IMR-90 (cell line): ENCODE measurements at places on chromosomes 3 and 15.

- peak; percentile 42 for DNase-seq
Observed at GRCh38 chr15:62545467-62546227, 380.6 kb upstream of the C2CD4B start.

- no peak for DNase-seq
Observed at GRCh38 chr3:155656466-155656865, 88.4 kb downstream of the PLCH1 start.

- no peak for DNase-seq
Observed at GRCh38 chr15:56440214-56440770, 24.6 kb downstream of the MNS1 start.

DNA sequence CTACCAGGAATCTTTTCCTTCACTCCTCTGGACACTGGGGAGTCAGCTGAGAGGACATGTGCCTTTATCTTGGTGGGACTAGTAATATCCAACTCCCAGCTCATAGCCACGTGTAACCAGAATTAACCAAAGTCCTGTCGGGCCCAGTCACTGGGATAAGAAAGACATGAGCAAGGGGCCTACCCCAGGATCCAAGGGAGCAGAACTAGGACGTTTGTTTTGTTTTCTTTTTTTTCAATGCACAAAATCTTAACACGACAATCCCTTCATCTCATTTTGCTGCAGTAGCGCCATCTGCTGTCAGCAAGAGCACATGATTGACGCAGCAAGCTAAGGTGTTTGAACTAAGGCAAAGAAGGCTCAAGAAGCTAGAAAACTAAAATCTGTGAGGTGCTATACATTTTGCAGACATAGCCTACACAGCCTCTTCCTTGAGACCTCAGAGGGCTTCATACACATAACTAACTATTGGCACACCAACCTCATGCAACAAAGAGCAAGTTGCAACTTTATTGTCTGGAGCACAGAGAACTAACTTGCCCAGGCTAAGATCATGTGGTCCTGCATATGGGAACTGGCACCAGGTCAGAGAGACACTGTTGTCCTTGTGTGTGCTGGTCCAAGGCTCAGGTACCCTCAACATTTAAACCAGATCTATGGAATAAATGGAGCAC lies 43.6 kb downstream of the RLBP1 start:
- DNase-seq = peak; percentile 83

GRCh38 chr3:36895496-36896409 lies 49.1 kb downstream of the TRANK1 start:
- no peak for DNase-seq

DNA sequence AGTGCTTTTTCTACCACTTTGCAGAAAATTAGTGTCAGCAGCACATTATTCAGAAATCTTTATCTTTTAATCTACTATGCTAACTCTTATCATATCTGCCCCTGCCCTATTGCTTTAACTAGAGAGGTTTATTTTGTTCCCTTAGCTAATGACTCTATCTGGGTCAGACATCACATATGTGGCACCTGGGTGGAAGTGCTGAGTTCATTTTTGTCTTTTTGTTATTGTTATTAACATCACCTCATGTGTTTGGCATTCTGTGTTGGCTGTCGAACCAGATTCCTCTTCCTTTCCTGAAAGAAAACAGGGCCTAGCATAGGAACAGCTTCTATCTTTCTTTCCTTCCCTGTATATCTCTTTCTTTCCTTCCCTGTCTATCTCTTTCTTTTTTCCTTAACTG lies 100.7 kb downstream of the RBMS3 start:
- DNase-seq = peak; percentile 51

DNA sequence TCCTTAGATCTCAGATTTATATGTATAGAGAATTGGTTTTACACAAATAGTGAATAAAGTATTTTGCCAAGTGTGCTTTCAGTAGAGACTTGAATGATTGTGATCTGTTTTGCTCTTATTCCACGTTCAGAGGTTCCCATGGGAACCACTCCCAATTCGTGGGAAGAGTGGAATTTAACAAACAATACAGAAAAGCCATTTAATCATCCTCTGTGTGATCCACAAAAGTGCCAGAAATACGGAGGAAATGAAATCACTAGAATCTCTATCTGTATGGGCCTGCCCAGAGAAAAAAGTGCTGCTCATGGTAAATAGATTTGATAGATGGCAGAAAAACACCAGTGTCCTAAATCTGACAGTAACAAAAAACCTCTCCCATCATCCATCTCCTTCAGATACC lies 56.0 kb downstream of the CNTN4 start:
- DNase-seq = no peak

DNA sequence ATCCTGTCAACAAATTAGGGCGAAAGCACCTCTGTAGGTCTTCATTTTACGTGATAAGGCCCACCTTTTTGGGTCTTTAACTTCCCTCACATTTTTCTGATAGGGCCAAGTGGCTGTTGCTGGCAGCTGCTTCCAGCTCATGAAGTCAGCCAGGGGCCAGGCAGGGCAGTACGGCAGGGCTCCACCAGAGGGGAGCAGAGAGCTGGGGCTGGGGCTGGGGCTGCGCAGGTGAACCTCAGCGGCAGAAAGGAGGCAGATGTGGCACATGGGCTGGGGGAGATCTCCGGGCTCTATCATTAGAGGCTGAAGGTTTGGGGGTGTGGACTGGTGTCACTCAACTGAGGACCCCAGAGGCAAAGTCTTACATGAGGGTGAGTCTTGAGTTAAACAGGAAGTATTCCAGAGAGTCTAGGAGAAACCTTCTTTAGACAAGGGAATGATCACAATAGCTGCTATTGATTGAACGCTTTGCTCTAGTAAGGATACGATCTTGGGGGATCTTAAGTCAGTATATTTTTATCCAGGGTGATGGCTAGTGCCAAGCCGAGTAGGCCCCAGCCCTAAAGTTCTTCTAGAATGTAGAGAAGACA lies 62.8 kb upstream of the MEX3B start:
- DNase-seq = peak; percentile 50

DNA sequence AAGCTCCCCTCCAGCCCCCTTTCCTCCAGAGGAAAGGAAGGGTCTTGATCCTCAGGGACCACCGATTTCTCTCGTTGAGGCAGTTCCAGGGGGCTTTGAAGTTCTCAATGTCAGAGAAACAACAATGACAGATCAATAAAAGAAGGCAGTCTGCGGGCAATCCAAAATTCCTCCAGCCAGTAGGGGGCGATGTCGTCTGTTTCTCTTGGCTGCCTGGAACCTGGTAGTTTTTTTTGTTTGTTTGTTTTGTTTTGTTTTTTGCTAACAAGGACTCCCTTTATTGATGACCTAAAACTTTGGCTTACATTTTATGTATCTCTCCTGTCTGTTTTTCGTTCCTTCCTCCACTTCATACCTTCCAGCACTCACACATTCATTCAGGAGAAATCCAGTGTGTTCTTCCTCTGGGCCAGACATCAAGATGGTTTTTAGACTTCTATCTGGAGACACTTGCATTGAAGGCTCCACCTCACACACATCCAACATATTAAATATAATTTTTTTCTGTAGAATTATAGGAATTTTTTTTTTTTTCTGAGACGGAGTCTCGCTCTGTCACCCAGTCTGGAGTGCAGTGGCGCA lies 276.6 kb downstream of the RPLP1 start:
- DNase-seq = peak; percentile 8

DNA sequence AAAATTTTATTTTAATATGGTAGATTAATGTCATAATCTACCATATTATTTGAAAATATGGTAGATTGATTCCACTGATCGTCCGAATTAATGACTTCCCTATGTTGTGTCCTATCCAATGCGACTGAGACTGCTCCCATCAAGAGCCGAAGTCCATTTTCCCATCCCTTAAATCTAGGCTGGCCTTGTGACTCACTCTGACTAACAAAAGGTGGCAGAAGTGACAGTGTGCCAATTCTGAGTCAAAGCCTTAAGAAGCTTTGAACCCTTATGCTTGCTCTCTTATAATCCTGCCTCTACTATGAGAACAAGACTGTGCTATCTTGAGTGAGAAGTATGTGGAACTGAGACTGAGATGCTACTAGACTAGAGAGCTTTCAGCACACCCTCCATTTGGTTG lies 387.2 kb downstream of the ROBO1 start:
- DNase-seq = peak; percentile 17

DNA sequence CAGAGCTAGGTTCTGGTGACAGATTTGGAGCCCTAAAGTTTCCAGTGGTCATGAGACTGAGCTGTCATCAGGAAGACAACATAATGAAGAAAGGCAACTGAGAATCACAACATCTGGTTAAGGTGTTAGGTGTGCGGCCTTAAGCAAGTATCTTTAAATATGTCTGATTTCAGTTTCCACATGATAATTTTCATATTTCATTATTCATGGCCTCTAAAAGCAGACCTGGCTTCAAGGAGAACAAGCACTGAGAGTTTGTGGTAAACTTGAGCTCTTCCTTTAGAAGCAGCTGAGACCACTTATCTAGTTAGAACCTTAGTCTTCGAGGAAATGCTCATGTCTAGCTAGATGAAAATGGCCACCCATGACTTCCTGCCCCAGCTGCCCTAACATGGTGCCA lies 25.7 kb upstream of the MYLK start:
- no peak for DNase-seq

DNA sequence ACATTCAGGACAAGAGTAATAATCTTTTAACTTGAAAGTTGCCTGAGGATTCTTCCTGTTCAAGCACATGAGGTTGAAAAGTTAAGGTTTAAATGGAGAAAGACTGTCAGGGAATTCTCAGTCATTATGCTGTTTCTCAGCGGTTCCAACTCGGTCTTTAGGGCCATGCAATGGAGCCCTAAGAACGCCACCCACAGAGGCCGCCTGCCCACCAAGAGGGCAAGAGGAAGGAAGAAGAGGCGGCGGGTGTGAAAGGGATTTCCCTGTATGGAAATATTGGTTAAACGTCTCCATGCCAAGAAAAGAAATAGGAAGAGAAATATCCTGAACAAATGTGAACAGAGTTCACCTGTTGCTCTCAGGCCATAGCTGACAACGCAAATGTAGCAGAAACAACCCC lies 234.4 kb downstream of the OCA2 start:
- no peak for DNase-seq

GRCh38 chr3:144272680-144273079 lies 301.1 kb downstream of the DIPK2A start:
- DNase-seq = no peak

DNA sequence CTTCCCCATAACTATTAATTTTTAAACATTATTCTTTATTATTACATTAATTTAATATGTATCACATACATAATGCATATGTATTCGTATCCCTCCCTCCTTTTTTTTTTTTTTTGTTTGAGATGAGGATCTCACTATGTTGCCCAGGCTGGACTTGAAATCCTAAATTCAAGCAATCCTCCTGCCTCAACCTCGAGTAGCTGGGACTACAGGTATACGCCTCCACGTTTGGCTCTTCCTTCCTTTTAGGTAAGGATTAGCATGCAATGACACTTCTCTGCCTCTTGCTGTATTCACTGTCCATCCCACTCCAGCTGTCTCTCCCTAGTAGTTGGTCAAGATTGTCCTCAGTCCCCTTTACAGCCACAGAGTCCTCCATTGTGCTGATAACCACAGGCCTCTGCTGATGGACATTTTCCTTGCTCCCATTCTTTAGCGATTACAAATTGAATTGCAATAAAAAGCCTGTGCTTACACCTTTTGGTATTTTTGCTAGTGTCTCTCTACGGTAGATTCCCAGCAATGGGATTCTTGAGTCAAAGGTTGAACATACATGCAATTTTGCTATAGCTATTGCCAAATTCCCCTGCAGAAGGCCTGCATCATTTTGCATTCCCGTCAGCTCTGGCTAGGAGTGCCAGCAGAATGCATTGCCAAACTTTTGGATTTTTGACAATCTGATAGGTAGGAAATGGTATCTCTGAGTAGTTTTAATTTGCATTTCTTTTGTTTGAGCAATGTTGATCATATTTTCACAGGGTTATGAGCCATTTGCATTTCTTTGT lies 156.6 kb downstream of the SMAD6 start:
- DNase-seq = no peak

GRCh38 chr3:16487511-16488175 lies 25.9 kb downstream of the RFTN1 start:
- DNase-seq = no peak

GRCh38 chr3:116046350-116046749 lies 398.9 kb downstream of the LSAMP start:
- DNase-seq = no peak

DNA sequence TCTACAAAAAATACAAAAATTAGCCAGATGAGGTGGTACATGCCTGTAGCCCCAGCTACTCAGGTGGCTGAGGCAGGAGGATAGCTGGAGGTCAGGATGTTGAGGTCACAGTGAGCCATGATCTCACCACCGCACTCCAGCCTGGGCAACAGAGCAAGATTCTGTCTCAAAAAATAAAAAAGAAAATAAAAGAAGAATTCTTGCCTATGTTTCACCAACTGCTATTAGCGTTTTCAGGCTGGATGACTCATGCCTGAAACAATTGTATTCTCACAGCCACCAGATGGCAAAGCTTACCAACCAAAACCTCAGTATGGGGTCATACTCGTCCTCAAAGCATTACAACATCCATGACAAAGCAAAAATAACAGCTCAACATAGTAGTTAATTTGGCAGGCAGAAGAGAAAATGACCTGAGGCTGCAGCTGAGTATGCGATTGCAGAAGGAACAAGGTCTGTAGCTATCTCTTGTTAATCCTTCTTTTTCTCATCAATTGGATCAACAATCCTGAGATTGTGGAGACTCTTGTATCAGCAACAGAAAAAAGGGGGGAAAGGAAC lies 52.2 kb downstream of the TP53BP1 start:
- DNase-seq = peak; percentile 99

GRCh38 chr3:42439261-42440115 lies 29.1 kb upstream of the LYZL4 start:
- DNase-seq = no peak

GRCh38 chr15:76310475-76311099 lies 682 bp downstream of the ETFA start:
- no peak for DNase-seq

DNA sequence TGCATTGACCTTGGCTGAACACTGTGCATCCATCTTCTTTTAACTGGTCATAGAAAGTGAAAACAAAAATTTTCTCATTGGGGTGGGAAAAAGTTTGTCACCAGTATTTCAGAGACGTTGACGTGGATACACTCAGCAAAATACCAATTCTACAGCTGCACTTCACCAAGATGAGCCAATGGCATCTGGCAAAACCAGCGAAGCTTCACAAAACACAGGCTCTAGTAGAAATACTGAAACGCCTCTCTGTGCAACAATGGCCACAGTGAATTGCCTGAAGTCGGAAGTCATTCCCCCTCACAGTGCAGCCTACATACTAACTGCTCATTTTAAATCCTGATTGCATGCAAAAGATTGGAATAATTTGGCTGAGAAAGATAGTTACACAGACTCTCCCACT lies 17.0 kb downstream of the PCYT1A start:
- no peak for DNase-seq
